ENCODE measurements at places on chromosomes 12 and 14. TPM values are rescaled to one million over a fixed set of nuclear protein-coding genes. Genes with fewer than 3 reads are reported as not detected.

Gene CPNE6
- polyA plus RNA-seq = 30.4 TPM

Gene MYH6
- not detected for polyA plus RNA-seq

Gene HOXC5
- not detected for polyA plus RNA-seq

Gene RNASE7
- not detected for polyA plus RNA-seq

Gene LRRC10
- not detected for polyA plus RNA-seq

Gene TEX22
- not detected for polyA plus RNA-seq

Gene PRICKLE1
- 7.6 TPM for polyA plus RNA-seq

Gene SYCP3
- polyA plus RNA-seq = 6.0 TPM

Gene TMEM132C
- polyA plus RNA-seq = 0.27 TPM

Gene RNF31
- 28.7 TPM for polyA plus RNA-seq

Gene TMEM260
- 8.6 TPM for polyA plus RNA-seq

Gene RGS6
- 10.0 TPM for polyA plus RNA-seq

Gene GAPDH
- 6,636 TPM for polyA plus RNA-seq

Gene CLEC4C
- not detected for polyA plus RNA-seq

Gene SLCO1A2
- 0.42 TPM for polyA plus RNA-seq

Gene STYK1
- polyA plus RNA-seq = not detected

Gene FGF23
- not detected for polyA plus RNA-seq

Gene FAR2
- 45.5 TPM for polyA plus RNA-seq

Gene KRT72
- polyA plus RNA-seq = 2.1 TPM

Gene MAP1LC3B2
- 2.1 TPM for polyA plus RNA-seq

Gene PTCSC3
- not detected for polyA plus RNA-seq

Gene MUCL1
- not detected for polyA plus RNA-seq

Gene NKX2-1
- not detected for polyA plus RNA-seq

Gene SERPINA12
- polyA plus RNA-seq = not detected

Gene DBX2
- polyA plus RNA-seq = 0.19 TPM

Gene PRH1
- 47.9 TPM for polyA plus RNA-seq

Gene KRT78
- polyA plus RNA-seq = not detected

Gene ASB8
- 50.2 TPM for polyA plus RNA-seq

Gene CCDC197
- polyA plus RNA-seq = not detected

Gene OTX2
- polyA plus RNA-seq = not detected

Gene GNPNAT1
- polyA plus RNA-seq = 10.8 TPM

Gene ZNF10
- polyA plus RNA-seq = 2.7 TPM

Data from Purkinje cell (primary cell).